ENCODE measurements at places on chromosomes 7 and 10.

DNA sequence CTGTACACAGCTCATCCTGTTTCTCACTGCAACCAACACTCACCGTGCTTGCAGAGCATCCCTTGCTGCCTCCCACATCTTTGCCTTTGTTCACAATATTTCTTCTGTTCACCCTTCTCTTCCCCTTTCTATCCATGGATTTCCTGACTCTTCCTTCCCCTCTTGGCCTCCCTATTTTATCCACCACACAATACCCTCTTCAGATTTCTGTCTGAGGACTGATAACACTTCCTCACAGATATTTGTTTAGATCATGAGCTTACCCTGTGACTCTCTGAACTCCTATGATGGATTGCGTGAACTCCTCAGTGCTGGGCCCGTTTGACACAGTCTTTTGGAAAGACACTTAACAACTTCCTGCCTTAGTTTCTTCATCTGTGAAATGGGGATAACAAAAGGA lies 62.8 kb upstream of the GPR158 start:
- no peak for DNase-seq

GRCh38 chr7:130277763-130278643 lies 11.3 kb downstream of the CPA2 start:
- no peak for DNase-seq

GRCh38 chr10:14658331-14659127 lies 116.2 kb downstream of the FAM107B start:
- DNase-seq, result no peak

GRCh38 chr7:98212532-98213041 lies 1.3 kb downstream of the BHLHA15 start:
- no peak for DNase-seq

DNA sequence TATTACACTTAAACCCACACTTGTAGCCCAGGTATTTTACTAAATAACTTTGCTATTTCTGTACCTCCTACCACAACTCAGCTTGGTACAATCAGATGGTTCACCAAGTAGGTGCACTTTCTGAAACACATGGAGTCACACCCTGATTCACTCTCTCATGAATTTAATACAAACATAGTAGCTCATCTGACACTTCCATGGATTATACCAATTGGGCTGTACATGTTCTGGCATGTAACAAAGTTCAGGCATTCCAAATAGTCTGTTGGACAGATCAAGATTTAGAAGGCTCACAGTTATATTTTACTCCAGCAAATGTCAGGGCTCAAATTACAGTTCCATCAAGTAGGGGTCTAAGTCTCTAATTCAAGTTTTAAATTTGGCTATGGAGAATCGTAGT lies 62.2 kb upstream of the RNF148 start:
- DNase-seq, result no peak

DNA sequence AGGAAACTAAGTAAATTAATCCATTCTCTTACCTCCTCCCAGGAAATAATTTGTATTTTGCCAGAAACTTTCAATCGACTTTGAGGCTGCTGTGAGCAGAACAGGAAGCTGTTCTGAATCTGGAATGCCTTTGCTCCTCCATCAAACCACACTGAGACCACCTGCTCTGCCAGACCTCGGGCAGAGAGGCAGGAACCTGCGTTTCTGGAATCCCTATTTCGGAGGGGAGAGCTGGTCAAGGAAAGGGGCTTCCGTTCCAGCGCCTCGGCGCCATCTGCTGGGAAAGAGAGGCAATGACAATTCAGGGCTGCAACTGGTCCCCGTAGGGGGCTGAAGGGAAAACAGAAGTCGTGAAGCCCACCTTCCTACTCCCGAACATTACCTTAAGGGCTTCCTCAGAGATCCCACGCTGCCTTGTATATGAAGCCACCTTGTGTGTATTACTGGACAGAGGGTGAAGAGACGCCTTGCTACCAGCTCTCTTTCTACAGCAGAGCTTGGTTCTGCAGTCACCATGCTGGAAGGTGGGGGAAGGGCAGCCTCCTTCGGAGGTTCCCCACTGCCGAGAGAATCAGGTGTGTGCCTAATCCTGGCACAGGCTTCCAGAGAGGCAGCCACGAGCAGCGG lies 31.2 kb downstream of the ZNF467 start:
- peak; percentile 53 for DNase-seq

DNA sequence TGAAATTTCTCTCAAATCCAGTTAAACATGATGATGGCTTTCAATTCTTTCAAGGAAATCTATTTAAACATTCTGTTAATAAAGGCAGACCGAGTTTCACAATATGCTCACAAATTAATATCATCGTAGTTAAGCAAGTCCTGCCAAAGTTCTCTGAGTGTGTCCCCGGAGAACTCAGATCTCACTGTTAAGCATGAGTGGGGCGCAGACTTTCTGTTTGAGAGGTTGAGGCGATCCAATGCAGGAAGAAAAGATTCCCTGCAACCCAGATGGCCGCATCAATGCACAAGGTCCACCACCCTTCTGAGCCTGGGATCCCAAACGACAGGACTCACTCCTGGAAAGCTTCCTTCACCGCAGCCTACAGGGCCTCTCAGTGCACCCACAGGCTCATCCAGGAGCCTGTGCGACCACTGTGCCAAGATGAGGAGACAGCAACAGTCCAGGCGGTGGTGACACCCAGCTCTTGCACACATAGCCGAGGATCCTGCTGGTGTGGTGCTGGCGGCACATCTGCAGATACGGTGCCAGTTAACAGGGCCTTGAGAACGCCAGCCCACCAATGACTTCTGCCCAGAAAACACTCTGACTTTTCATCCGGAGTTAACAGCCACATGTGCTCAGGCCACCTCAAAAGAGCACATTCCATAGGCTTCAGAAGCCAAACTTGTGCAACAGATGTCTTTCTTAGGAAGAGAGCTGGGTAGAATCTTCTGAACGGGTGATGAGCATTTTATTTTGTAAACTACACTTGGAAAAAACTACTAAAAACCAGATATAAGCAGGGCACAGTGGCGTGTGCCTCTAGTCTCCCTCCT lies 102.1 kb downstream of the ZRANB1 start:
- no peak for DNase-seq

DNA sequence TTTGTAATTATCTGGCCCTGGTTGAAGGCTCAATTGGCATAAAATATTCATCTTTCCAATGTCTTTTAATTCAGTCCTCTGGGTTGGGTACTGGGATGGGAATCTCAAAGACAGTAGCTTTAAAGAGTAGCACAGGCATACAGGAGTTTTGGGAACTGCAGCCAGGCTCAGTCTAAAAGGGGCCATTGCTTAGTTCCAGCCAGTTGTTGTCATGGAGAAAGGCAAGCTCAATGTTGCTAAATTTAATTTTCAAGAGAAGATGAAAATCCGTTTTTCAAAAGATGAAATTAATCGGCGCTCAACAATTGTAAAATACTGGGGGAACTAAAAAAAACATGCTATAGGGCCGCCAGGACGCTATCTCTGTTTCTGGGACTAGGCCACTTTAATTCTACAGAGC lies 375.1 kb downstream of the PHTF2 start:
- no peak for DNase-seq

- DNase-seq, result no peak
Observed at GRCh38 chr10:14454629-14455028, 123.9 kb upstream of the FRMD4A start.

DNA sequence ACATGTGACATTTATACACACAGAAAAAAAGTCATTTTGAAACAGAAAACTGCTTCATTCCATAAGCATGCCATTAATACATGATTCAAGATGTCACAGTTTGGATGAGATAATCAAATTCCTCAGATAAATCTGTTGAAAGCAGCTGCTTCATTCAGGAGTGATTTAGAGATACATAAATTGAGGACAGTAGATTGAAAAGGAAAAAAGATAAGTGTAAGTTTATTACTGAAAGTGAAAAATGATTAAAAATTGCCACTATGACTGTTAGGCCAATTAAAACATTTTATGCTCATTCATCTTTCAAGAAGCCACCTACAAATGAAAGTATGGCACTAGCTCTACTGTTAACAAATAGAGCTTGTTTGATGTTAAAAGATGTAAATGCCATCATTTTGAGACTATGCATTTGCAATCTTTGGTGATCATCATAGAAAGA lies 136.9 kb upstream of the CDK6 start:
- no peak for DNase-seq

GRCh38 chr10:22684699-22685098 lies 29.7 kb downstream of the PIP4K2A start:
- DNase-seq, result no peak

- DNase-seq, result no peak
Observed at GRCh38 chr10:27998178-27998953, 513 bp downstream of the ODAD2 start.

DNA sequence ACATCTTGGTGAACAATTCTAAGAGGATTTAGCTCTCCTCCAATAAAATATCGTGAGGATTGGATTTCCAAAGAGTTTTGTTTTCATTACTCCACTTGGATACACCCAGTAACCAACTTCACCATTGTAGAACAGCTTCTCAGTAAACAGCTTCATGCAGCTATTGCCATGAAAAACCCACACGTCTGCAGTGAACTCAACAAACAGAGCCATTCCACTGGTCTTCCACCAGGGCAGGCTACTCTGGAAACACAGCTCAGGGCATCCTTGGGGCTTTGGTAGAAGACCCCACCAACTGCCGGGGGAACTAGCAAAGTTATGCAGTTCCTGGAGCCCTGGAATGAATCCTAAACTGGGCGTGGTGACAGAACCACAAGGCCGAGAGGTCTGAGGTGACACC lies 77.4 kb downstream of the CALN1 start:
- no peak for DNase-seq

GRCh38 chr10:103784723-103785418 lies 70.5 kb downstream of the SH3PXD2A start:
- DNase-seq, result no peak

DNA sequence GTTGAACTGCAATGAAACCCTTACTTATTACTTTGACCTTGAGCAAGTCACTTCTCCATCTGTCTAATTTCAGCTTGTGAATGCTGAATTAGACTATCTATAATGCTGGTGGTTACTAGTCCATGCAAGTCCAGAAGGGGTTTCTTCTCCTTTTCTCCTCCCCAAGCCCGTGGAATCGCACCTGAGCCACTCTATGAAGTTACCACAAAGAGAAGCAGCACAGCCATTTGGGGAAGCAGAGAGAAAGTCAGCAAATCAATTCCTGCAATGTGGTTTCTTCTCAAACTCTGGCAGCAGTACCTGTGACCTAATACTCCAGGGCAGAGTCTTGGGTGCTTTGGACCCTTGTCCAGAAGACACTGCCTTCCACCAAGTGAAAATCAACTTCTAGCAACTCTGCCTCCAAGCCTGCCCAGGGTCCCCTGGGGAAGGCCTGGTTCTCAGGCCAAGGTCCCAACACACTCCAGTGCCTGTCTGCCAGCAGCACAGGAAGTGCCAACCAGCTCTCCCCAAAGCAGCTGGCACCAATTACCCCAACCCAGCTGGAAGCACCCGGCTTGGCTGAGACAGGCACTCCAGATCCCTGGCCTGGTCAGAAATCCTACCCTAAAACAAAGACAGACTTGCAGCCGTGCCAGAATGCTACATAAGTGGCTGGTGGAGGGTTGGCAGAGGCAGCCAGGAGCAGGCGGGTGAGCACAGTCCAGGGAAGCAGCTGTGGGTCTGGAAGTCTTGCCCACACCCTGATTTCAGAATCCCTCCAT lies 200.3 kb downstream of the LSM5 start:
- DNase-seq, result no peak

DNA sequence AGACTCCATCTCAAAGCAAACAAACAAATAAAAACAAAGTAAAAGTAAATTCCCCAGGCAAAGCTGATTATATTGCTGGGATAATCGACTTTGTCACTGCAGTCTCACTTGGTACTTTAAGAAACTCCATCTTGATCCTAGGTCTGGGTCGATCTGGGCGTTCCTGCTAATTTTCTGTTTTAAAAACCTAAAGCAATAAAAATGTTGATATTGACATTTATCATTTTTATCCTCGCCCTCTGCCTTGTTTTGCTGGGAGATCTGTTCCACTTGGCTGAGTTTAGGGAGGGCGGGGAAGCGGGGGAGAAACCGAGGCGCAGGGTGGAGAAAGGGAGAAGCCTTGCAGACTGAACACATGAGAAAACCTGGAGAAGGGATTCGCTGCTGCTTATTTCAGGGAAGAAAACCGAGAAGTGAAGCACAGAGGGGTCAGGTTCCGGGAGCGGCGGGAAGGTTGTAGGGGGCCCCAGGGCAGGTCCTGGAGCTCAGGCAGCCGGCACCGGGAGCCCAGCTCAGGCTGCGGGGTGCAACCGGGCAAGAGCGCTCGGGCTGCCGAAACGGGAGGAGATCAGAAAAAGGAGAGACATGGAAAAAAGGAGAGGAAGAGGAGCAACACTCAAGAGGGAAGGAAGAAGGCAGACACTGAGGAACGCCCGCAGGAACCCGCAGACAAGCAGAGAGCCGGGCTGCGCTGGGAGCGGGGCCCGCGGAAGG lies 27.3 kb upstream of the KMT2C start:
- DNase-seq, result no peak

DNA sequence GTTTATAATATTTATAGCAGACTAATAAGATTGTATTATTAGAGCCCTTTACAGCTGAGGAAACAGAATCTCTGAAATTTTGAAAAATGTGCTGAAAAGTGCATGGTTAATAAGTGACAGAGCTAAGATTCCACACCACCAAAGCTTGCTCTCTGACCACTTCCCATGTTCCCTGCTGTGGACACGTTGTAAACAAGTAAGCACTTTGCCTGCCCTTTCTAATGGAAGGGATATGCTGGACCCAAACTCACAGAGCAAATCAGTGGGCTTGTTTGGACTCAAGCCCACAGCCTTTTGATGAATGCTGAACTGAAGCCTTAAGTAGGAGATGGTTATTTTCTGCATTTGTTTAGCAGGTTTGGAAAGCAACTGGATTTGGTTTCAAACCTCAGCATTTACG lies 214.0 kb upstream of the TMEM72 start:
- DNase-seq, result no peak

- DNase-seq, result no peak
Observed at GRCh38 chr10:61899997-61900828, 1.3 kb upstream of the ARID5B start.

DNA sequence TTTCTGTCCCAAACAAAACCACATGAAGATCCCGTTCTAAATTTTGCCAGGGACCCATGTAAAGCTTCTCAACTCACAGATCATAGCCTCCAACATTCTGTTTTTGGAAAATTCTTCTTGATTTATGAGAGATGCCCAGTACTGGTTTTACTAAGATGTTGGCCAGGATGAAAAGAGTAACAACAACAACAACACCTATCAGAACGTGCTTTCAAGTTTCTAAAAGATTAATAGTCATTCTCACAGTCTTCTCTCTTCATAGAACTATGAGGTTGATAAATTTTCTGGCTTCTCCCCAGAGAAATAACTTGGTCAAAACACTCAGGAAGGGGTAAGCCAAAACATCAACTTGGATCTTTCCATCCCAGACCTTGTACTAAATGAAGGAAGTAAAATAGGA lies 567.5 kb upstream of the IGFBP3 start:
- DNase-seq, result no peak
